CD4-positive, alpha-beta T cell treated with Interleukin-2 at 100 ng/mL for 4 hours (primary cell): ENCODE measurements at places on chromosomes 5 and 9.

GRCh38 chr9:111662576-111663300 lies 1.3 kb downstream of the GNG10 start:
- peak; percentile 8 for DNase-seq

- DNase-seq: no peak
Measured at GRCh38 chr5:76456258-76456657, 53.2 kb downstream of the IQGAP2 start.

DNA sequence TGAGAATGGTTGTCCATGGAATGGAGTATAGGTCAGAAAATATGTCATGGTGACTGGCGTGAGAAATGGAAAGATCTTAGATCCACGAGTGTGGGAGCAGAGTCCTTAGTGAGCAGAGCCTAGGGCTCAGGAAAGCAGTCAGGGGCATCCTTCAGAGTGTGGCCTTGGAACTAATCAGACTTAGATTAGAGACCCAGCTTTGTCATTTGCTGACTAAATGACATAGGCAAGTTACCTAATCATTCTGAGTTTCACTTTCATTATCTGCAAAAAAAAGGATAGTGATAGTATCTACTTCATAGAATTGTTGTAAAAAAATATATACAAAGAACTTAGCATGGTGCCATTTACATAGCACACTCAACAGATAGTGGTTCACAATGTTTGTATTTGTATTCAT lies 24.3 kb upstream of the SLIT3 start:
- DNase-seq: no peak

DNA sequence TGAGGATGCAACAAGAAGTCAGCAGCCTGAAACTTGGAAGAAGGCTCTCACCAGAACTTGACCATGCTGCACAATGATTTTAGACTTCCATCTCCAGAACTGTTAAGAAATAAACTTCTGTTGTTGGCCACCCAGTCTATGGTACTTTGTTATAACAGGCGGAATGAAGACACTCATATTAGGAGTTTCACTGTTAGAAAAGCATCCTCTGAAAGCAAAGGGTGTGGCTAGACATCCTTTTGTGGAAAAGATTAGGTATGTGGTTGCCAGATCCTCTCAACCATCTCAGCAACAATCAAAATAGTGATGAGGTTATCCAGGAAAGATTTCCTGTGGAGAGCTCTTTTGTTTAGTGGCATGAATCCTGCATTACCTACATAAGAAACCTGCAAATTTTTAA lies 20.7 kb downstream of the ITGA2 start:
- no peak for DNase-seq

GRCh38 chr5:149345892-149346222 lies 558 bp downstream of the GRPEL2 start:
- DNase-seq: no peak

DNA sequence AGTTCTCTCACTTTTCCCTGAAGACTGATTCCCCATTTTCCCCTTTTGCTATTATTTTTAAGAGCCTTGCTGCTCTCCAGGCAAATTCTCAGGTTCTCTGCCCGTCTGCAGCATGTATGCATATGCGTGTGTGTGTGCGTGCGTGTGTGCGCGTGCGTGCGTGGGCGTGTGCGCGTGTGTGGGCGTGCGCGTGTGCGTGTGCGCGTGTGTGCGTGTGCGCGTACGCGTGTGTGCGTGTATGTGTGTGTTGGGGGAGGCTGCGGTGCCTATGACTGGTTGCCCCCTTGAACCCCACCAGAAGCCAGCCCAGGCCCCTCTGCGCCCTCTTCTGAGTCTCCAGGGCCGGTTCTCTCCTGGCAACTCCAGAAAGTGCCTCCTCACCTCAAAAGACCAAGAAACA lies 987 bp upstream of the FOXI1 start:
- DNase-seq: no peak

GRCh38 chr5:150559701-150560100 lies 51.8 kb downstream of the NDST1 start:
- DNase-seq: no peak

- DNase-seq: no peak
Measured at GRCh38 chr5:125233944-125234343, 487.5 kb upstream of the ZNF608 start.

GRCh38 chr5:77768978-77769377 lies 7.2 kb downstream of the TBCA start:
- no peak for DNase-seq

DNA sequence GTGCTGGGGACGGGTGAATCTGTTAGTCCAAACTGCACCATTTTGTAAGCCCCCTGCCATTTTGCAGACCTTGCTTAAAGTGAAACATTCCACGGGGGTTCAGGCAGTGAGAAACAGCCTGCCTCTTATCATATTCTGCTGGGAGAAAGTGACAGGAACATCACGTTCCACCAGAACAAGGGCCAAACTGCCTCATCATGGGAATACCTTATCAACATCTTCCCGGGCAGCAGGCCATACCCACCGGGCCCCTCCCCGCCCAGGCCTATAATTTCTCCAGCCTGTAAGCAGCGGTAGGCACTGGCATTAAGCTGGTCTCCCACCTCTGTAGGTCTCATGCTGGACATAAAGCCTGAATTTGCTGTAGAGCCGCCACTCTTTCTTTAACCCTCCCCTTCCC lies 1.5 kb upstream of the CFAP77 start:
- no peak for DNase-seq

DNA sequence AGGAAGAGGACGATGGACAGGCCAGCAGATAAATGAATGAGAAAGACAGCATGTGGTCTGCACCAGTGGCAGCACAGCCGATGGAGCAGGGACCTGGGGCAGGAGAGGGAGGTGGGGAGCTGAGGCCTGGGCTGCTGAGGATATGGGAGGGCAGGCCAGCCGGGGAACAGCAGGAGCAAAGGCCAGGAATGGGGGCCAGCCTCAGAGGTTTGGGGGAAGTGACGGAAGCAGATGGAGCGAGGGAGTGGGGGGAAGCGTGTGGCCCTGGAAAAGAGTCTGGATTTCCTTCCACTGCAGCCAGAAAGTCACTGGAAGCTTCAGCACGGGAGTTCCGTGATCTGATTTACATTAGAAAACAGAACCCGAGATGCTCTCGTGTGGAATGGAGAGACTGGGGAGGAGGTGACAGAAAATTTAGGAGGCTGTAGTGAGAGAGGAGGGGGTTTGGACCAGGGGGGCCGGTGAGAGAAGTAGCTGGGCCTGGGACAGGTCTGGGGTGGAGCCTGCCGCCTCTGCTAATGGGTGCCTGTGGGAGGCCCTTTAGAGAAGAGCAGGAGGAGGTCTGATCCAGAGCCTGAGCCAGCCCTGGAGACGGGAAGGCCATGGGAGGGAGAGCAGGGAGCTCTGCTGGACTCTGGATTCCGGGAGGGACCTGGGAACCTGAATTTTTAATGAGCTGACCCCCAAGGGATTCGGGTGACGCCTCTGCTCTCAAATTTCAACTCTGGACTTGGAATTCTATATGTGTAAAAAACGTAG lies 65.4 kb downstream of the TSPAN17 start:
- DNase-seq: no peak

DNA sequence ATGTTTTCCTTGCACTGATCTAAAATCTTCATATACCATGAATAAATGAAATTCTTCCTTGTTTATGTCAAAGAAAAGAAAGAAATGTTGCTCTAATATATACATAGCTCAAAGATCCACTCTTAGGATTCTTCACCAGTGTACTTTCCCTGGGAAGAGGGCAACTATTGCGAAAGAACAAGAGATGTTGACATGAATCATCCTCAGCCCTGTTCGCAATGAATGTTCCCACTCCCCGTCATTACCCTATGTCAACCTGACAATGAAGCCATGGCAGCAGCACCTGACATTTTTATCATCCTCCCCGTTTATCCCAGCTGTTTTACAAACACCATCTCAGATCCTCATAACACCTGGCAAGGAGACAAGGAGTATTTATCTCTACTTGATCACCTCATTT lies 409.1 kb upstream of the GRIA1 start:
- DNase-seq: no peak

GRCh38 chr9:129237803-129238202 lies 59.7 kb upstream of the IER5L start:
- DNase-seq: no peak

- DNase-seq: no peak
Measured at GRCh38 chr9:15111071-15111470, 195.9 kb downstream of the TTC39B start.

GRCh38 chr5:115325296-115325959 lies 29.0 kb upstream of the CCDC112 start:
- no peak for DNase-seq

GRCh38 chr5:14595189-14595588 lies 13.6 kb downstream of the OTULINL start:
- peak; percentile 56 for DNase-seq

DNA sequence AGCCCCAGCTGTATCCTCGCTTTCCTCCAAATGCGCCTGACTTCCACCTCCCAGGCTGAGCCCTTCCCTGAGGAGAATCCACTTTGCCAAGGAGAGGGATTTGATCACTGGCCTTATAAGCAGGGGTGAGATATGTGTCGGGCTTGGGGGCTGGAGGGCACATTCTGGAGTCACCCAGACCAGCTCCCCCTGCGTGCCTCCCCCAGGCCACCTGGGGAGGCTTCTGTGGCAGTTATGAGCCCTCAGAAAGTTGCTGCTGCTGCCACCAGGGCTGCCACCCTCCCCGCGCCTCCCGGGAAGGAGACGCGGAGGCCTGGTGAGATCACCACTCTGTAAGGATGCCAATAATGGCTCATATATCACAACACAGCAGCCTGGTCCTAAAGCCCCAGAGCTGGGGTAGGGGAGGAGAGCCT lies 211.5 kb downstream of the PAPPA start:
- DNase-seq: no peak

GRCh38 chr9:70463877-70464276 lies 49.4 kb upstream of the KLF9 start:
- DNase-seq: no peak

DNA sequence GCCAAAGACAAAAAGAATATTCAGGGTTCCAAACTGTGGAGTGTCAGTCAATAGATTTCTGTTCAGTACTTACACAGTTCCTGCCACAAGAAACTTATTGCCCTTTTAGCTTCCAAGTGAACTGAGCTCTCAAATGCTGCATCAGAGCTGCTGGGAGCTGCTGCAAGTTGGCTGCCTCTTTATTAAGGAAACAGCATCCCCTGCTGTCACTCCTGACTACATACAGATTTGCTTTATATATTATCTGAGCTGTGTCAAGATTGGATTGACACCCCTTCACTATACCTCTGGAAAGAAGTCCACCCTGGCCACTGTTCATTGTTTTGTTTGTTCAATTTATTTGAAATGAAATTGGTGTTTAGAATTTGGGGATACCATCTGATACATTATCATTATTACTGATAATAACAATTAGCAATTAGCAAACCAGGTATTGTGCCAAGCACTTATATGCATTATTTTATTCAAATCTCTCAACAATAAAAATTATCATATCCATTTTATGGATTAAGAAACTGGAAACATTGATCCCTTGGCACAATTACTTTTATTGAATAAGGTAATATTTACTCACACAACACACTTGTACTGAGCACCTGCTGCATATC lies 16.4 kb upstream of the C5orf58 start:
- DNase-seq: no peak

GRCh38 chr5:66273121-66273520 lies 129.0 kb downstream of the SREK1 start:
- no peak for DNase-seq

- DNase-seq: no peak
Measured at GRCh38 chr5:169988947-169989346, 8.7 kb upstream of the INSYN2B start.

DNA sequence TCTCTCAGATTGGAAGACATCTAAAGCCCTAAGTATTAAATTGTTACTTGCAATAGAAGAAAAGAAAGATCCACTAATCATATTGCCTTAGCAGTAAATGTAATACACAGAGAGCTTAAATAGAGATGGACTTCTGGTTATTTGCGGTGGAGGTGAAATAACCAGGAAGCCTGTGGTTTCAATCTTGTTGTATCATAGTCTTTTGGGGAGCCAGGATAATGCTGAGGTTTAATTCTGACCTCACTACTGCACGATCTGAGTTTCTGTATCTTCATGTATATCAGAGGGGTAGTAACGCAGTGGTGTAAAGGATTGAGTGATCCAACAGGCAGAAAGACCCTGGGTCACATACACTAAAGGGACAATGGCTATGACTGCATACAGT lies 71.7 kb downstream of the ANKRD55 start:
- DNase-seq: no peak

- DNase-seq: no peak
Measured at GRCh38 chr5:122751293-122751782, 23.5 kb upstream of the SNX2 start.

GRCh38 chr9:74940600-74940999 lies 12.1 kb downstream of the C9orf40 start:
- DNase-seq: no peak

DNA sequence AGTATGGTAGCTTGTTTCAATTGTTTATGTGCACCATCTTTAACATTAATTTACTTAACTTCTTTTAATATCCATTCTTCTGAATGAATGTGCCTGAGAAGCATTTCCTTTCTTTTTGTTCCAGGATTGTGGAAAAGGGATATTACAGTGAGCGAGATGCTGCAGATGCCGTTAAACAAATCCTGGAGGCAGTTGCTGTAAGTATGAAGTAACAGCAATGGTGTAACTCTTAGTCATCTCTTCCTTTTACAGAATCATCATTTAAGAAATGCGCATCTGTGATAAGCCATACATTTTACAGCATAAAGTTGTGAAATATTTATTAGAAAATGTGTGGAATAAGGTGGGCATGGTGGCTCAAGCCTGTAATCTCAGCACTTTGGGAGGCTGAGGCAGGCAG lies 117.7 kb downstream of the STARD4 start:
- DNase-seq: no peak

DNA sequence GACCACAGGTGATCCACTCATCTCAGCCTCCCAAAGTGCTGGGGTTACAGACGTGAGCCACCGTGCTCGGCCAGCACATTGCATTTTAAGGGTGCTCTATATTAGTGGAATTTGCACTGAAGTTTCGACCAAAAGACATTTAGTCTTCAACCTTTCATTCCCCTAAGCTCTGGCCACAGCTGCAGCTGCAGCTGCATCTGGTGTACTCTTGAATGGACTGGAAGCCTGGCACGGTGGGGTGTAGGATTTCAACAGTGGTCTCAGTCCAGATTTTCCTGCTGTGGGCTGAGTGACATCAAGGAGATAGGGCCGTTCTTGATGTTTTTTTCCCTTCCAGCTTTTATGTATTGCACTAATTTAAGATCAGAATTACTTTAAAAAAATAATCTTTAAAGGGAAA lies 255.2 kb downstream of the PDZD2 start:
- DNase-seq: no peak

- no peak for DNase-seq
Measured at GRCh38 chr5:100517301-100517974, 17.7 kb upstream of the FAM174A start.

DNA sequence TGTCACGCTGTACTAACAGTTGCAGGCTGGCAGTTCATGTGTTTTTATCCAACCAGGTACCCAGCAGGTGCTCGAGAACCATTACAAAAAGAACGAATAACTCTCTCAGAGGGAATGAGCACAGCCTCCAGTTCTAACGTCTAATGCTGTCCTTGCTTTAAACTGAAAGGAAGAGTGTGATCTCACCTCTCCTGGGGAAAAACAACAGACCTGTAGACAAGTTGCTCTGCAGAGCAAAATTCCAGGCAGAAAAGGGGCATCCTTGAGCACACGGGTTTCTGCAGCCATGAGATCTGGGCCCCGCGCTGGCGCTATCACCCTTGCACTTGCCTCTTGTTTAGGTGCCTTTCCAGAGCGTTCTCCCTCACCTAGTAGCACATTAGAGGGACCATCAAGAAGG lies 92.5 kb upstream of the DNAH5 start:
- DNase-seq: no peak

GRCh38 chr9:17571825-17572224 lies 7.0 kb upstream of the SH3GL2 start:
- DNase-seq: no peak

GRCh38 chr5:5492087-5492933 lies 69.8 kb downstream of the ICE1 start:
- DNase-seq: peak; percentile 65

GRCh38 chr9:100108559-100108958 lies 9.5 kb downstream of the INVS start:
- no peak for DNase-seq
